ENCODE measurements at places on chromosomes 11 and 22.
A peak's percentile ranks its signal among the peaks of the same experiment; 100 is the strongest.

DNA sequence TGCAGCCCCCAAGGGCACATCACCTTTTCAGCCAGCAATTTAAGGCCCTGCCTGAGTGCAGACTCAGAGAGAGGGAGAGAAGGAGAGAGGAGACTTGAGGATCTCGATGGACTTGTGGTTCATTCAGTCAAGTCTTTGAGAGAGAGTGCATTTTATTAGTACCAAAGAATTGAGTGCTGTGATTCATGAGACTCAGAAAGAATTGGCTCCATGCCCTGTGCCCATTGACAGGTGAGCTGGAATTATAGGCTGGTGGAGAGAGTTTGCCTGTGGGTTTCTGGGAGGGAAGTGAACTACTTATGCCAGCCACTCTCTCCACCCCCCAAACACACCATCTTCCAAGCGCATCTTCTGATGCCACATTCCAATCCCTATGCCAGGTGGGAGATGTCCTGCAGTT is 236.8 kb downstream of the MN1 start:
- no peak for DNase-seq

DNA sequence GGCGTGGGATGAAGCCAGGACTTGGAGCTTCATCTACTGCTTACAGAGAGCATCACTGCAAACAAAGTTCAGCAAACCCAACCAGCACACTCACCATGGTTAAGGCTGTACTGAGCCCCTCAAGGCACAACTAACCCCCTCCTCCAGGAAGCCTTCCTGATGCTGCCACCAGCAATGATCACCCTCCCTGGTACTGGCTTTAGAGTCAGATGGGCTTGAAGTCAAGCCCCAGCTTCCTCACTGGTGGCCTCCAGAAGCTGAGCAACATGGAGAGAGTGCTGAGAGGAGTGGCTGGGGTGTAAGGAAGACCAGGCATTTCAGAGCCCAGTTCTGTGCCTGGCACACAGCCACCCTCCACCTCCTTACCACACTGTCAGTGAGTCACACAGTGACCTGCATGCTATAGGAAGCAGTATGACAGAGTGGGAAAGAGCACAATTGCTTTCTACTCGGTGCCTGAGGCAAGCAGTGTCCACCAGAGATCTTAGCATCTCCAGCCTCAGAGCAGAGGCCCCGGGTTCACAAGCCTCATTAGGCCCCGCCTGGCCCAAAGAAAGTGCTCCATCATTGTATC is 24.7 kb upstream of the BAIAP2L2 start:
- DNase-seq: no peak

DNA sequence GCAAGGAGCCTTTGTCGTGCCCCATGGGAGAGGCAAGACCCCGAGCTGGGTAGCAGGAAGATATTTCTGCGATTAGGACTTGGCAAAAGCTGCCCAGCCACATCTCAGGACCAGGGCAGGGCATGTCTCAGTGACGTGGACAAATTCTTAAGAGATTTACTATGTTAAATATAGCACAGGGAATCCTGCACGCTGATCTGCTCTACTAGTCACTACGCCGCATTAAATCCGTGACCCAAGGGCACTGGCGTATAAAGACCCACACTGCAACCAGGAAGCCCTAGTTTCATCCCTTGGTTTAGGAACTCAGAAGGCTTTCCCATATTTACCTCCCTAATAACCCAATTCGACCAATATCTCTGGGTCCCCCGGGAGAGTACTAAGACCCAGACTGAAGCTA is 35.1 kb downstream of the AP1B1 start:
- no peak for DNase-seq

- no peak for DNase-seq
These were observed 51.5 kb downstream of the MAPK1 start for GRCh38 chr22:21815958-21816357.

DNA sequence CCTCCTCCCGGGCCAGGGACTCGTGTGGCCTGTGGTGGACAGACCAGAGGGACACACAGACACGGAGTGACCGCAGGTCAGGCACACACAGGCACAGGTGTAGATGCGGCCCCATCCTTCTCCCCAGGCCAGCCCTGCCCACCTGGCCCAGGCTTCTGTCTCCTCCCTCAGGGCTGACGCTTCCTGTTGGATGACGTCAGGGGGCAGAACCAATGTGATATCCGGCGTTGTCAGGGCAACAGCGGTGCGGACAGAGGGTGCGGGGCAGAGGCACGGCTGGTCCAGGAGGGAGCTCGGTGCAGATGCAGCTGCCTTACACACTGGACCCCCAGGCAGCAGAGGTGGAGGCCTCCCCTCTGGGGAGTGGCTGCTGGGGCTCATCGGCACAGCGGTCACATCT is 2.9 kb upstream of the TUBGCP6 start:
- no peak for DNase-seq

GRCh38 chr11:116348226-116348625 is 424.6 kb downstream of the BUD13 start:
- no peak for DNase-seq

GRCh38 chr11:121318848-121319834 is 26.6 kb downstream of the SC5D start:
- peak; percentile 88 for DNase-seq

DNA sequence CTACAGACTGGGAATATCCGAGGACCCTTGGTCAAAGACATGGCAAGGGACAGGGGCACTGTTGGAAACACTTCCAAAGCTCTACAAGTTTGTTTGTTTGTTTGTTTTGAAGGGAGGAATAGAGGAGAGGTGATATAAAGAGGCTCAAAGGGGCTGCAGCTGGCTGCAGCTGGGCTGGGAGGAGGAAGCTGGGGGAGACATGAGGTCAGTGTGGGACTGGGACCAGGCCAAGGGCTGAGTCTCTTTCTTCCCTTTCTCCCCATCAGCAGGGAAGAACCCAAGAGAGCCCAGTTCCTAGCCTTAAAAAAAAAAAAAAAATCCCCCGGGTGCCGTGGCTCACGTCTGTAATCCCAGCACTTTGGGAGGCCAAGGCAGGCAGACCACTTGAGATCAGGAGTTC is 5.0 kb downstream of the RHOG start:
- no peak for DNase-seq

DNA sequence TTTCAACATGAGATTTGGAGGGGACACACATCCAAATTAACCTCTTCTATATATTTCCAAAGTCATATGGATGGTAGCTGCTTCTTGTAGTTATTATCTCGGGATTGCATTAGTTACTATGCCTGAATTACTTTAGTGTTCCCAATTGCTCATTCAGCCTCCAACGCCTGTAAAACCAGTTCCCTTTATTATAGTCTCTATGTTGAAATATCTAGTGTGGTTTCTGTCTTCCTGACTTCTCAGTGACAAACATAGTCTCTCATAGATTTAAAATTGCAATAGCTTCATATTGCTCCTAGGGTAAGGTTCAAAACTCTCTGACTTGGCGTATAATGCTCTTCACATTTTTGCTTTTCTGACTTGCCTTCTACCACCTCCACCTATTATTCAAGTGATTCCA is 366.4 kb downstream of the CASP12 start:
- no peak for DNase-seq

DNA sequence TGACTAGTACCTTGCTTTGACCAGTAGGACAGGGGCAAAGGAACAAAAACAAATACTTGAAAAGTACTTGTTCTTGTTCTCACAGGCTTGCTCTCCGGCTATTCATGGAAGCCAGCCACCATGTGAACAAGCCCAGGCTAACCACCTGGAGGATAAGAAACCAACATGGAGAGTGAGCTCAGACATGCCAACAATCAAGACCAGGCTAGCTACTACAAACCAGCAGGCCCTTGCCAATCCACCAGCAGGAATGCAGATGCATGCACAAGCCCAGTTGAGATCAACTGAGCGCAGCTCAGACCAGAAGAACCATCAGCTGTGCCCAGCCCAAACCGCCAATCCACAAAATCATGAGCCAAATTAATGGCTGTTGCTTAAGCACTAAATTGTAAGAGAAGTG is 180.1 kb upstream of the ISX start:
- DNase-seq: no peak

GRCh38 chr22:46815896-46816731 is 53.7 kb downstream of the TBC1D22A start:
- no peak for DNase-seq

DNA sequence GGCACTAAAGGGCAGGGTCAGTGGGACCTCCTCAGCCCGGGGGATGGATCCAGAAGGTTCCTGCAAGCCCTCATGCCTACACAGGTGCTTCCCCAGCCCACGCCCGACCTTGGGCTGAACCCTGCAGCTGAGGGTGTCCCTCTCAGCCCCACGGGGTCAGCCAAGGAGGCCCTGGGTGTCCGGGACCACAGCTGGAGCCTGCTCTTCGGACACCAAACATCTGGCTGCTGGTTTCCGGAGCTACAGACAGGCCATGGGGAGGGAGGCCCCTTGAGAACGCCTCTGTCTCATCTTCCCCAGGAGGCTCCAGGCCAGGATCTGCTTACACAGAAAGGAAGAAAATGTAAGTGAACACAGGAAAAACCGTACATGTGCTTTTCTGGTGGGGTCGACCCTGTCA is 355.7 kb downstream of the MN1 start:
- no peak for DNase-seq

DNA sequence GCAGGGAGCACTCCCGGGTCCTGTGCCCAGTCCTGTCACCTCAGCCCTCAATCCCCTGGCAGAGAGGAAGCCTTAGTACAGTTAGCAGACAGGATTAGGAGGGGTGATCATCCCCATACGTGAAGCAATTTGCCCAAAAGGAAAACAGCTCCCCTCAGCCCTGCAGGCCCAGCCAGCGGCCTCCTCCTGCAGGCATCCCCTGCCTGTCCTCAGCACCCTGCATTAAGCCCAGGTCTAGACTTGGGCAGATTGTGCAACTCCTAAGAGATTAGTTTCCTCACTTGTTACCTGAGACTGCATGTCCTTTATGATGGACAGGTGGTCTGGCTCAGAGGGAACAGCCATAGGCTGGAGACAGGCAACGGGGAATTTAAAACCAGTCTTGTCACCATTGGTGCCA is 95.5 kb upstream of the TMEM45B start:
- no peak for DNase-seq

- no peak for DNase-seq
These were observed 92.1 kb upstream of the MTMR2 start for GRCh38 chr11:96015906-96016565.

DNA sequence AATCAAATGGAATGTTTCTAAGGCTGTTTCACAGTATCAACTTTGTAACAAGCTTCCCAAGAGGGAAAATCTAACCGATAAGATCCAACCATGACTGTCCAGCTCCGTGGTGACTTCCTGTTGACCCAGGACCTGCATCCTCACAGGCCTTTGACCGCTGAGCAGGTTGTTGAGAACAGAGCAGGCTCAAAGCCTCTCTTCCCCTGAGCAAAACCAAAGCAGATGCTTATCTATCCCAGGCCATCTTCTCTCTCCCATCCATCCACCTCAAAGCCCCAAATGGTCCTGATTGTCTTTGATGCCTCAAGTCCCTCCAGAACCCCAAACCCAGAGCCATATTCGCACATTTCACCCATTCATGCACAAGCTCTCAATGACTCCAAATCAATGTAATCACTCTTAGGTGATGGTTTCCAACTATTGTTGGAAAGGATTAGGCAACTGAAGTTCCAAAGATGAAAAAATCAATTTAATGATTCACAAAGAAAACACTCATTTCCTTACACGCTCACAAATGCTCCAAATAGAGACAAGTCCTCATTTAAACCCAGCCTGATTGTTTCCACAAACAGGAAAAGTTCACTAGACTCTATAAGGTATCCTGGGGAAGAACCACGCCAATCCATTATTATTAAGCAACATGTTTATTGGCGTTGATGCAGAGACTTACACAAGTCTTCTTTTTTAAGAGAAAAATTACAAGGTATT is 48.7 kb downstream of the C11orf58 start:
- DNase-seq: no peak

DNA sequence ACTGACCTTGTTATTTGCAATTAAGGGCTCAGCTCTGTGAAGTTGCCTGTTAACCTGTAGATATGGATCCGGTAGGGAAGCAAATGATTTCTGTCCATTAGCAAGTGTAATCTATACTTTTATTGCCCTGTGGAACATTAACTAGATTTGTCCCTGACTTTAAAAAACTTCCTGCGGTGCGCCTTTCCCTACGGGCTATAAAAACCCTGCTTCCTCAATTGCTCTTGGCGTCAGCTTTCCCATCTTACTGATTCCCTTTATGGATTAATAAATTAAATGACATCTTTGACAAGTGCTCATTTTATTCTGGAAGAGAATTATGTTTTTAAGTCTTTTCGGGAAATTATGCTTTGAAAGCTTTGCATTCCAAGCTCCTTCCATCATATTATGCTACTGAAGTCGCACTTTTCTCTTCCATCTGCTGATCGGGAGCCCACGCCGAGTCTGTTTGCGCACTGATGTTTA is 18.3 kb upstream of the CLMP start:
- no peak for DNase-seq

GRCh38 chr11:47907499-47907898 is 59.3 kb upstream of the NUP160 start:
- no peak for DNase-seq

- DNase-seq: no peak
These were observed 19.6 kb upstream of the CCDC134 start for GRCh38 chr22:41780746-41781505.

DNA sequence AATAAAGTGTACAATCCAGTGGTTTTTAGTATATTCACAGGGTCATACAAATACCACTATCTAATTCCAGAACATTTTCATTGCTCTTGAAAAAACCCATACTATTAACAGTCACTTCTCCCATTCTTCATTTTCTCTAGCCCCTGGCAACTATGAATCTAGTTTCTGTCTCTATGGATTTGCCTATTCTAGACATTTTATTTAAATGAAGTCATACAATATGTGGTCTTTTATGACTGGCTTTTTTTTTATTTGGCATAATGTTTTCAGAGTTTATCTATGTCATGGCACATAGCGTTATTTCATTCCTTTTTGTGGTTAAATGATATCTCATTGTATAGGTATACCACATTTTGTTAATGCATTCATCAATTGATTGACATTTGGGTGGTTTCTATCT is 59.4 kb downstream of the KDM2A start:
- DNase-seq: no peak

DNA sequence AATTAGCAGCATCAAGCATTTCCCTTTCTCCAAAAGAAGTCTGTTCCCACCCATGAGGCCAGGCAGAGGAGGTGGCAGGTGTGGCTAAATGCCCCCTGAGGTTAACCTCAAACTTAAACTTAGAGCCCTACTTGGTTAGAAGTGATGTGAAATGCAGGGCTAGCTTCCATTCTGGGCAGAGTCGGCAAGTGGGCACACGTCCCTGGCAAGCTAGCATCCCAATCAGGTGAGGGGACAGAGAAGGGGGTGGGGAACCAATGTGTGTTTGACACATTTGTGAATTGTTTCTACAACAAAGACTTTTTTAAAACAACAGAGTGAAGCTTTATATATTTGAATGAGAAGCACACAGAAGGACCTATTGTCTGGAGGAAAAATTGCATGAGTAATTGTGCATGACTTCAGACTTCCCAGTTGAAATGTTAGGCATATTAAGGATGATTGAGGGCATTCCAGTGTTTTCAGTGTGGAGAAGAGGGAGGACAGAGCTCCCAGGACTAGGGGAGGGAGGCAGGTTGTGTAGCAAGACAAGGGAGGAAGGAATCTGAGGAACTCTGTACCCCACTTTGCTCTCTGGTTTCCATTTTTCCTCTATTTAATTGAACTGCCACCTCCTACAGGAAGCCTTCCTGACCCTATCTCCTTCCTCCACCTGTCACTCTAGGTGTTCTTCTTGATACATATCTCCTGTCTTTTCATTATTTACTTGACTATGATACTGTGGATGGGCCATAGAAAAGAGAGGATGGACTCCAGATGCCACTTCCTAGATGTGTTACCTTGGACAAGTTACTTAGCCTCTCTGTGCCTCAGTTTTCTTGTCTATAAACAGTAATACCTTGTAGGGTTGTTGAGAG is 83.3 kb upstream of the PICALM start:
- DNase-seq: no peak
